ENCODE measurements at places on chromosomes 4 and X.
A peak's percentile ranks its signal among the peaks of the same experiment; 100 is the strongest.

DNA sequence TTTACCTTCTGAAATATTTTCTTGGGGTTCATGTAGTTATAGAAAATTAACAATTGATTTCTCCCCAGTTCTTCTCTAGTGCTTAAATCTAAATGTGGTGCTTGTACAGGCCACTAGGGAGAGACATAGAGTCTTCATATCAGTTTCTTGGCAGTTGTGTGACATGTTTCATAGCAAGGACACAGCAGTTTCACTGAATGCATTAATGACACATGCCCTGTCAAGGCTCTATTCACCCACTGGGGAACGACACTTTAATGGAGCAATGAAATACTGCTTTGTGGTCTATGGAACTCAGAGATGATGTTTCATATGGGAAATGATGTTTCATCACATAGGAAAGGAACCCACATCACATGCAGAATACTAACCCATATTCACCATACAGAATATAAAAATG is 2.8 kb downstream of the VEGFC start:
- peak; percentile 70 for DNase-seq

DNA sequence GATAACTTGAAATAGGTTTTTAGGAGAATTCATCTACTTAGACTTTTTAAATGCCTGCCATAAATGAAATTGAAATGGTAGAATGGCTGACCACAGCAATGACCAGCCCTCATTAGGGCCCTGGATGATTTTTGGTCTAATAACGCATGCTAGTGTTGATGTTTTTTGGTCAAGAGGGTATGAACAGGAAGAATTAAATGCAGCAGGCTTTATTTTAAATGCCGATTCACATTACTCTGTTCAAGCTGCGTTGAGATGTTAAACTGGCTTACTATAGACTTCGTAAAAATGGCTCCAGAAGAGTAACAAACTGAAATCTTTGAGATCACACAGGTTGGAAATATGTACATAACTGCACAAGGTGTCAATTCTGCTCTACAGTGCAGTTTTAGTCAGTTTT is 14.6 kb downstream of the DDX3X start:
- DNase-seq: no peak

DNA sequence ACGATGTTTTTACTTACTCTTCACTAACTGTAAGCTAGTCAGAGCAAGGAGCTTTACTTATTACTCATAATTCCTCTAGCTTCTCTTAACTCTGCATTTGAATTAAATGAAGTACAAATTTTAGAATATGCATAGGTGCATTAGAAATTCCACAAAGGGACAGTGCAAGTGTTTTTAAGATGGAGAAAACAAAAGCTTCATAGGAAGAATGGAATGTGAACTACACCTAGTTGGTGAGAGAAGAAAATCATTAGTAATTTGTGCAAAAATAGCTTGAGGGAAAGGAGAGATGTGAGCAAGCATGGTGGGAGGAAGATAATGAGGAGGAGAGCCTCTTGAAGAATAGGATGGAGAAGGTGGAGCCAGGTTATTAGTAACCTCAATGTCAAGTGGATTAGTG is 77.5 kb upstream of the SMARCA5 start:
- no peak for DNase-seq

- no peak for DNase-seq
Observed at GRCh38 chr4:18022572-18023050, 1.1 kb upstream of the LCORL start.

DNA sequence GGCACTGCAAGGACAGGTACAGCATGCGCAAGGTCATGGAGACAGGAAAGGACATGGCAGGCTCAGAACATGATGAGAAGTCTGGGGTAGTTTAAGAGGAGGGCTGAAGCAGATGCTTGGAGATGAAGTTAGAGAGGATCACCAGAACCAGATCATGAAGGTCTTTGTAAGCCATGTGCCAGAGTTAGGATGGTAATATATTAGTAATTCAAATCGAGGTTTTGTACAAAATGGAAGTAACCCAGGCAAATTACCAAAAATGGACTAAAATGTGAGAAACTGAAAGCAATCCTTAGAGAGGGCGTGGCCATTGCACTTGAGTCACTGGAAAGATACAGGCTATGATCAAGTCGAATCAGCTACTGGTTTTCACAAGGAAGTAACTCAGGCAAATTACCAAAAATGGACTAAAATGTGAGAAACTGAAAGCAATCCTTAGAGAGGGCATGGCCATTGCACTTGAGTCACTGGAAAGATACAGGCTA is 13.5 kb downstream of the RXFP1 start:
- DNase-seq: peak; percentile 42

- DNase-seq: peak; percentile 3
Observed at GRCh38 chr4:110042545-110043517, 130.1 kb downstream of the EGF start.

DNA sequence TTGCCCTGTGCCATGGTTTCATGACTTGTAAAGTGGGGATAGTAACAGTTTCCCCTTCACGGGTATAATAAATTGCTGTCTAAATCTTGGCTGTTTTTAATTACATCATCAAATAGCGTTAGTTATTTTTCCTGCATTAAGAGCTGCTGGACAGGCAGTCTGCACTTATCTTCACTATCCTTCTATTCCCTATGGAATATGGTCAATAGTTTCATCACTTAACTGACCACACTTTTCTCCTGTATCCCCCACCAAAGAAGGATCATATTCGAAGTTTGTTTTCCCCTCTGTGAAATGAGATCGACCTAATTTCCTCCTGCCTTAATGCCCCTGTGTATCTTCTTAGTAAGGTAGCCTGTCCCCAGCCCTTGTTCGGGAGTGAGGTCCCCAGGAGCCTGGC is 133.2 kb downstream of the SHROOM3 start:
- no peak for DNase-seq

GRCh38 chr4:87117051-87117731 is 103.2 kb downstream of the KLHL8 start:
- peak; percentile 20 for DNase-seq

DNA sequence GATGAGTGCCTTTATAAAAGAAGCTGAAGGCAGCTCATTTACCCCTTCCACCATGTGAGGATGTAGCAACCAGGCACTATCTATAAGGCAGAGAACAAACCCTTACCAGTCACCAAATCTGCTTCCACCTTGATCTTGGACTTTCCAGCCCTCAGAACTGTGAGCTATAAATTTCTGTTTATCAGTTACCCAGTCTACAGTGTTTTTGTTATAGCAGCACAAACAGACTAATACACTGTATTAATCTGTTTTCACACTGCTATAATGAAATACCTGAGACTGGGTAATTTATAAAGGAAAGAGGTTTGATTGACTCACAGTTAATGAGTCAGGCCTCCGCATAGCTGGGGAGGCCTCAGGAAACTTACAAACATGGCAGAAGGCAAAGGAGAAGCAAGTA is 91.2 kb downstream of the SOWAHB start:
- no peak for DNase-seq

DNA sequence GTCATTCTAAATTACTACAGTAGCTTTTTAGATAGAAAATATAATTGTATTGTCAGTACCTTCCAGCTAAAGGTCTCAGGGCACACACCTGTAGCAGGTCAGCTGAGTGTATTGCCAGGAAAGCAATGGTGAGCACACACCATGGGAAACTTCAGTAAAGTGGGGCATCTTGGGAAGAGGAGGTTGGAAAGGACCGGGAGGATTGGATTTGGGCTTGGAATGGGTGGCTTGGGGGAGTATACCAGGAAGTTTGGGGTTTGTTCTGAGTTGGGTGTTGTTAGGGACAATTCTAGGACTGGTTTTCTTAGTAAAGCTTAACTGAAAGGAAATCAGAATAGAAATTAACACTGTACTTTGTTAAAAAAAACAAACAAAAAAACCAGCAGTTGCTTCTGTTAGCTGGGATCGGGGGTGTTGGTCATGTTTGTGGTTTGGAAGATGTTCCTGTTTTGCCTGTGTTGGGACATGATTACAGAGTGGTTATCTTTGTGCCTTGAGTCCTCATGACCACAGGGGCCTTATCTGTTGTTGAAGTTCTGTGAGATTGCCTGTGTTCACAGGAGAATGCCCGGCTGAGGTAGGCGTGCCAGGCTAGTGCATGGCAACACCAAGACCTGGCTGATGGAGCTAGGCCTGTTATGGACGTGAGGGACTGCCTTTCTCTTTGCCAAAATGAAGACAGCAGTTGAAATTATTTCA is 35.1 kb downstream of the PRIMPOL start:
- DNase-seq: no peak

DNA sequence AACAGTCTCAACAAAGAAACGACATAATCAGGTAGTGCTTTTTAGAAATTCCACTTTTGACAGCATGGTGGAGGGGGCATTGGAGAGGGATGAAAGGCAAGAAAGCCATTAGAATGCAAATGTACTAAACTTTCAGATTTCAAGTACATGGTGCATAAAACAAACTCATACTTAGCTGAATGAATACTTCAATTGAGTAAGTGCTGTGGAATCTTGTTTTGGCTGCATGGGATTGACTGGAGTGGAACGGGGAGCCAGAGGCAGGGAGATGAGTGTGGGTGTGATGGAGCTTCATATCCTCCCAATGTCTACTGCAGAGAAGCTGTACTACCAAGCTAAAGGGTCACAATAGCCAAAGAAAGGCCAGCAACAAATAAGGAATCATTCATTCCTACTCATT is 52.4 kb downstream of the USP46 start:
- DNase-seq: no peak

- DNase-seq: no peak
Observed at GRCh38 chr4:151983854-151984253, 223.0 kb upstream of the GATB start.

- no peak for DNase-seq
Observed at GRCh38 chr4:11566444-11567022, 137.8 kb upstream of the HS3ST1 start.

DNA sequence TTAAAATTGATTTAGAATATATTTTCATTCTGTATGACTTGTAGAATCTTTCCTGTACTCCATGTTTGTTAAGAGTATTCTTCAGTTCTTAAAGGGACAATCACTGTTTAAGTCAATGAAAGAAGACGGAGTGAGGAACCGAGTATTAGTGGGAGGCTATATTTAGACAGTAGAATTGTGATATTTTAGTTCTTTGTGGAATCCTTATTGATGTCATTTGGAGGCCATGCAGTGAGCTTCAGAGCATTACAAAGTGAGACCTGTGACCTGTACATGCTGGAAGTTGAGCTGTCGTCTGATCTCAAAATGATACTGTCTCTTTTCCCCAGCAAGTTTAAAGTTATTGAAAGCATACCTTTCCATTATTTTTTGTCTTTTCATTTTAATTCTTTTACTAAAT is 394.7 kb downstream of the GALNTL6 start:
- no peak for DNase-seq

DNA sequence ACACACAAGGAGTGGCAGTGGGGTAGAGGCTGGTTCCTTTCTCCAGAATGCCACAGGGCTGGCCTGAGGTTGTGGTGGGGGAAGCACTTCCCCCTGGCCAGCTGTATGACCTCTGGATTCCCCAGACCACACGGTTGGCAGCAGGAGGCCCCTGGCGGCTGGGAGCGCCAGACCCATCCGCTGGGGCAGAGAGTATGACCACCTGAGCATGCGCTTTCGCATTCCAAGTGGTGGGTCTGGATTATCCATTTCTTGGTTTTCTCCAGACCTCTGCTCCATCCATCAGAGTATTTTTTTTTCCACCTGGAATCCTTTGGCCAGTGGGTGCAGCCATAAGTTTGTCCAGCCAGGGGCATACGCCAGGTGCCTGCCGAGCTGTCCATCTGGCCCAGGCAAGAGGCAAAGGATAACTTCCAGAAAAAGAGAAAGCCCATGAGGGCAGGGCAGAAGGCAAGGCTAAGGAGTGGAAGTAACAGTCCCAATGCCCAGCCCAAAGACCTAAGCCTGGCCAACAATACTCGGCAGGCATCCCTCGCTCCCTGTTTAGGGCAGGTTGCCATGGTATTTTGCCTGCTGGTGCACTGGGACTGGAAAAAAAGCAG is 39.3 kb downstream of the NHSL2 start:
- DNase-seq: no peak

DNA sequence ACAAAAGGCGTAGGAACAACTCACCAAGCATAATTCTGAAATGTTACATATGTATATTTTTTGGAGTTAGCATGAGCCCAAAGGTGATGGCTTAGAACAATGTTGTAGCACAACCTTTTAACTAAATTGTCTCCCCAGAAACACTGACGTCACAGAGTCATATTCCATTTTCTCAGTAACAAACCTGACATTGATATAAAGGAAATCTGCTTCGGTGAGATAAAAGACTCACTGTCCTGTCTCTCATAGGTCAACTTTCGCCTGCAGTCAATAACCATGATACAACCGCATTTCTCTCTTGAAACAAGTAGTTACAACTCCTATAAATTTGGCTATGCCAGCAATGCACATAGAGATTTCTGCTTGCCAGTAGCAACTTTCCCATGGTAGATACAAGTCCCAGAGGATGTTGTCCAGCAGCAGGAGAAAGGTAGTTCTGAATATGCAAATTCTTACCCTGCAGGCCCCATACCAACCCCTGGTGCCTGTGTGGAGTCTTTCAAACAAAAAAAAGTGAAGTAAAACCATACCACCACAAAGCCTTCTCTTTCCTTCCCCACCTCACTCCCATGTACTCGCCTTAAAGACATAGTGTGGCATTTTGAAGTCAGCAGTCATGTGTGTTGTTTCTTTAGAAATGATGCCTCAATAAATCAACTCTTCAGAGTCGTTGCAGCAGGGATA is 47.9 kb downstream of the MTM1 start:
- DNase-seq: no peak

GRCh38 chr4:10095296-10095991 is 21.2 kb downstream of the WDR1 start:
- DNase-seq: no peak

- DNase-seq: peak; percentile 65
Observed at GRCh38 chrX:140762061-140762460, 52.5 kb downstream of the LINC00632 start.

GRCh38 chr4:168636506-168637196 is 139.8 kb downstream of the PALLD start:
- peak; percentile 74 for DNase-seq

DNA sequence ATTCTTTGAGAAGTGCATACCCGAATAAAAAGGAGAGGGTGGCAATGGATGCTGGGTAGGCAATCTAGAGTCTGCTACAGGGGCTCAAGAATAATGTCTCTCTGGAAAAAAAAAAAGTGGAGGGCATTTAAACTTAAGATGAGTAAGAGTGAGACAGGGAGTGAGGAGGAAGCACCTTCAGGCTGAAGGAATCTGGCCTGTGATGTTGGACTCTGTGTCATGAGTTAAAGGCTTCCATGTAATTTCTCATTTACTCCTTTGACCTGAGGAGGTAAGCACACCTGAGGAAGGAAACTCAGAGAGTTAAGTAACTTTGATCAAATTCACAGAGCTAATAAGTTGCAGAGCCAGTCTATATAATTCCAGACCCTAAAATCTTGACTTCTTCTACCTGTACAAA is 3.2 kb upstream of the PRKG2 start:
- no peak for DNase-seq

DNA sequence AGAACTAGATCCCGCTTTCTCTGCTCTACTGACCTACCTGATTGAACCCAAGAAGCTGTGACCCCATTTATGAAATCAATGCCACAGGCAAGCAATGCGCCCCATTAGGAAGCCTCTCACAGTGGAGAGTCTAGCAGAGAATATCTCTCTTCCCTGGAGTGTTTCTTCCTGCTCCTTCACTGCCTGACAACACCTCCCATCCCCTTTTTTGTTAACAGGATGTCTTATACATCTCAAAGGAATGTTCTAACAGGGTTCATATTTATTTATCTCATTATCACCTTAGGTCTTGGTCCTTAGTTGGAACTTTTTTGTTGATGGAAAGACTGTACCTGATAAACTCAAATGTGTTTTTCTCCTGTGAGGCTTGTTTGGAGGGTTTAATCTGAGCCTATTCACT is 35.5 kb downstream of the SLIT2 start:
- no peak for DNase-seq
